Naive thymus-derived CD4-positive, alpha-beta T cell (primary cell): ENCODE measurements at places on chromosomes 12 and 14. TPM values are rescaled to one million over a fixed set of nuclear protein-coding genes. Genes with fewer than 3 reads are reported as not detected.
A peak's percentile ranks its signal among the peaks of the same experiment; 100 is the strongest.

GRCh38 chr14:105938055-105938863, 411.9 kb downstream of the TMEM121 start:
- no peak overlapping the region for H3K27ac ChIP-seq
- H3K4me3 ChIP-seq: no peak overlapping the region
- H3K4me1 ChIP-seq: no peaks in the 10 kb centered on the region
- no peaks in the 10 kb centered on the region for H3K27me3 ChIP-seq

DNA sequence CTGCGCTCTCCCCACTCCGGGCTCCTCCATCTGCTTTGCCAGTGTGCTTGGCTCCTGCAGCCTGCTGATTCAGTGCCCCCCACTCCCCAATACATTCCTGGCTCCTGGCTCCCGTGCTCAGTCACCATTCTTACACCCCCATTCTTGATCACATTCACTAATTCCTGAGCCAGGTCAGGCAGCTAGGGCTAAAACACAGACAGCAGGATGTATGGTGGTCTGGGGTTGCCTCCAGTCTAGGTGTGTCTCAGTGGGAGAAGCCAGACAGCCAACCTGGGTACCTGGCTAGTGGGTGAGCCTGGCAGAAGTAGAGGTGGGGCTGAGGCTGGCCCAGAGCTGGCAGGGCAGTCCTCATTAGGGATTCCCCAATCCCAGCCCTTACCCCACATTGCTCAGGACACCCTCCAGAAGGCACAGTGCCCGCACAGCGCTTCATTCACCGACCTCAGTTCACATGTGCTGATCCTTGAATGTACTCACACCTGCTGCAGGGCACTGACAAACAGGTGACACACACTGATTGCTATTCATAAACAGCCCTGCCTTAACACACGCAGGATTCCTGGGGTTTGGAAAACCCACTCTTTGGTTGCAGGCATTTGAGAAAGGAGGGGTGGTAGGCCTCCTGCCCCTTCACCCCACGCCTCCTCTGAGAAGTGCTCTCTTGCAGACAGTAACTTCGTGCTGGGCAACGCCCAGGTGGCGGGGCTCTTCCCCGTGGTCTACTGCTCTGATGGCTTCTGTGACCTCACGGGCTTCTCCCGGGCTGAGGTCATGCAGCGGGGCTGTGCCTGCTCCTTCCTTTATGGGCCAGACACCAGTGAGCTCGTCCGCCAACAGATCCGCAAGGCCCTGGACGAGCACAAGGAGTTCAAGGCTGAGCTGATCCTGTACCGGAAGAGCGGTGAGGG, 1.7 kb downstream of the KCNH3 start:
- H3K4me1 ChIP-seq: peaks cover 15% of the 10 kb centered on the region
- no peak for DNase-seq
- H3K27ac ChIP-seq: no peak overlapping the region

GRCh38 chr12:71655495-71655894, 8.2 kb downstream of the ZFC3H1 start:
- H3K27me3 ChIP-seq: no peaks in the 10 kb centered on the region
- H3K27ac ChIP-seq: no peak overlapping the region
- peaks cover 40% of the 10 kb centered on the region for H3K36me3 ChIP-seq
- peaks cover 39% of the 10 kb centered on the region for H3K4me1 ChIP-seq
- no peak for DNase-seq

GRCh38 chr12:89821896-89822295, 113.3 kb upstream of the ATP2B1 start:
- no peak overlapping the region for H3K4me3 ChIP-seq
- no peak overlapping the region for H3K27ac ChIP-seq
- H3K27me3 ChIP-seq: no peaks in the 10 kb centered on the region
- H3K36me3 ChIP-seq: no peaks in the 10 kb centered on the region

- no peak for DNase-seq
- H3K36me3 ChIP-seq: peaks cover 20% of the 10 kb centered on the region
- H3K27ac ChIP-seq: no peak overlapping the region
- H3K4me1 ChIP-seq: peaks cover 10% of the 10 kb centered on the region
Observed at GRCh38 chr12:57276935-57277563, 26.1 kb upstream of the STAC3 start.

DNA sequence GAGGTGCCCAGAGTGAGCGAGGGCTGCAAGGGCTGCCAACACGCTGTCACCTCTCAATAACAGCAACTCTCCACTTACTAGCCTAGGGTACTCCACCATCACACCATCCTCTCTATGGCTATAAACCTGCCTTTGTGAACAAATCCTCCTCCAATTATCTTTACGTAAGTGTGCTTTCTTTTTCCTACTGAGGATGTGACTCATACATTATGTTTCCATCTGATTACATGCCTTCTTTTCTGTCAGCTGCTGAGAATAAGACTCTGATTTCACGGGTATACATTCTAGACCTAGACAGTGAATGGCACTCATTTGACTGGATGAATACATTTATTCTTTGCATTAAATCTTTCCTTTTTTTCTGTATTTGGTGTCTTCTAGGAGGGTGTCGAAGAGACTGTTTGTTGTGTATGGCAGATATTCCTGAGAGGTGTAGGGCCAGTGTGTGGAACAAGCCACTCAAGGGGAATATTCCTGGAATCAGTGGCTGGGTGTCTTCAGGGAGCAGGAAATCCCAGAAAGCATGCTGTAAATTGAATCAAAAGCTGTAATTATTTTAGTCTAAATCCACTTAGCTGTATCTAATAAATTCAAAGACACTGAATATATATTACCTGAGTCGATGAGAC, 327.3 kb upstream of the TMTC1 start:
- DNase-seq: no peak
- H3K4me3 ChIP-seq: no peak overlapping the region
- H3K4me1 ChIP-seq: no peaks in the 10 kb centered on the region
- no peaks in the 10 kb centered on the region for H3K36me3 ChIP-seq

- H3K4me1 ChIP-seq: peaks cover 31% of the 10 kb centered on the region
- peak overlapping the region; percentile 87 for H3K4me3 ChIP-seq
- no peaks in the 10 kb centered on the region for H3K27me3 ChIP-seq
Observed at GRCh38 chr12:49061157-49061650, 610 bp upstream of the KMT2D start.

DNA sequence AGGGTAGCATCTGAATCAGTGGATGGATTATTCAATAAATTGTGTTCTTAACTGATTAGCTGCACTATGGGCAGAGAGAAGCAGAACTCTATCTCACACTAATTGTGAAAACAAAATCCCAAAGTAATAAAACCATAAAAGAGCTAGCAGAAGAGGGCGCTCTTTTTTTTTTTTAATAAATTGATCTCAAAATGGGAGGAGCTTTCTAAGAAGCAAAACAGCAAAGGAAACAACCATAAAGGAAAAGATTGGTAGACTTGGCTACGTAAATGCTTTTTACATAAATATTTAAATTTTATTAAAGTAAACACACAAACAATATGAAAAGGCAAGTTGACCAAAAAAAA, 1.5 kb upstream of the TM7SF3 start:
- peaks cover 24% of the 10 kb centered on the region for H3K4me1 ChIP-seq
- H3K36me3 ChIP-seq: no peaks in the 10 kb centered on the region
- no peak for DNase-seq
- H3K27me3 ChIP-seq: no peaks in the 10 kb centered on the region
- H3K27ac ChIP-seq: peak overlapping the region; percentile 84
- H3K4me3 ChIP-seq: no peak overlapping the region

DNA sequence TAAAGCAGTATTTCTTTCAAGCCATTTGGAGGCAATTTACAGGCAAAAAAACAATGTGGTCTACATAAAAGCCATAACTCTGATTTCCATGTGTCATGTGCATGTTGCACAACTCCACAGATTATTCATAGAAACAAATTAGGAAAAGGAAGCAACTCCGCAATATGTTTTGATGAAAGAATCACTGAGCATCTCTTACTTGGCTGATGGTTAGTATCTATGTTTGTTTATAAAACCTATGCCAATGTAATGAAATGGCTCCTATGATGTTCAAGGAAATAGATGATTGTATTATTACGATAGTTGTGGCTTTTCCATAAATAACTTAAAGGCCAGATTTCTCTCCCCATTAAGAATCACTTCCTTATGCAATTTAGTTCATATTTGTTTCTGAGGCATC, 373.7 kb downstream of the CCDC91 start:
- H3K36me3 ChIP-seq: no peaks in the 10 kb centered on the region
- H3K27me3 ChIP-seq: no peaks in the 10 kb centered on the region
- no peaks in the 10 kb centered on the region for H3K4me1 ChIP-seq
- DNase-seq: no peak

GRCh38 chr12:40999210-40999609, 188.9 kb upstream of the PDZRN4 start:
- no peak overlapping the region for H3K4me3 ChIP-seq
- no peaks in the 10 kb centered on the region for H3K27me3 ChIP-seq
- H3K36me3 ChIP-seq: no peaks in the 10 kb centered on the region
- DNase-seq: no peak

Gene POTEG
- not detected for total RNA-seq

Gene SMIM41
- total RNA-seq: not detected

Gene ZC2HC1C
- not detected for total RNA-seq

Gene TCL1B
- total RNA-seq: not detected

Gene OLR1
- not detected for total RNA-seq

Gene CIROP
- total RNA-seq: not detected in 2 replicates
